ENCODE measurements at places on chromosomes 6 and 20. TPM values are rescaled to one million over a fixed set of nuclear protein-coding genes. Genes with fewer than 3 reads are reported as not detected.

RAB44 gene
- total RNA-seq, result 2.5 TPM

VWA7 gene
- total RNA-seq, result not detected

PDYN gene
- total RNA-seq, result not detected

KLC4 gene
- total RNA-seq, result 61.1 TPM

PRR18 gene
- total RNA-seq, result not detected

SSTR4 gene
- total RNA-seq, result not detected
